Upper lobe of left lung (tissue), 6 donors: ENCODE measurements at places on chromosomes 2 and 18. TPM values are rescaled to one million over a fixed set of nuclear protein-coding genes. Genes with fewer than 3 reads are reported as not detected.

GRCh38 chr18:58338961-58339592, 289.8 kb downstream of the ALPK2 start:
- H3K27me3 ChIP-seq = no peaks in the 10 kb centered on the region
- no peak for DNase-seq
- H3K27ac ChIP-seq = no peak overlapping the region
- H3K4me1 ChIP-seq = no peaks in the 10 kb centered on the region
- peaks cover 5% of the 10 kb centered on the region for H3K36me3 ChIP-seq

DNA sequence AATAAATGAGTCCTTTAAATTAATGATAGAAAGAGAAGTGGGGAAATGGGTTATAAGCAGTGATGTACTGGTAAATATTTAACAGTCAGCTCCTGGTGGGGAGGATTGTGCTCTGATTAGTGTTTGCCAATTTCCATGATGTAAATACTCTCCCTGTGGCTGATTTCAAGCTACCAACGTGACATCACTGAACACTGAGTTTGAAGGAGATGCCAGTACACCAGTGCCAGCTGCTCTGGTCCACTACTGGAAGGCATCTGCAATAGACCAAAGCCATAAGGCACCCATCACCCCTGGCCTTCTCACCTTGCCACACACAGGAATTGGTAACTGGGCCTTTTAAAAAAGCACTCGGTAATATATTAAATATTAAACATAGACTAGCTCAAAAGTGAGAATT, 77.7 kb downstream of the TGOLN2 start:
- no peak overlapping the region for H3K4me3 ChIP-seq
- H3K27ac ChIP-seq = no peak overlapping the region
- H3K36me3 ChIP-seq = no peaks in the 10 kb centered on the region
- DNase-seq = no peak
- H3K4me1 ChIP-seq = peaks cover 34% of the 10 kb centered on the region
- H3K27me3 ChIP-seq = no peaks in the 10 kb centered on the region

Gene LDLRAD4
- 26.6 TPM for total RNA-seq

GRCh38 chr2:38719706-38720105, 31.5 kb downstream of the SRSF7 start:
- H3K36me3 ChIP-seq = no peaks in the 10 kb centered on the region
- no peak overlapping the region for H3K27ac ChIP-seq
- H3K27me3 ChIP-seq = no peaks in the 10 kb centered on the region
- peaks cover 9% of the 10 kb centered on the region for H3K4me1 ChIP-seq

GRCh38 chr2:70061317-70061716, 26.0 kb upstream of the PCBP1 start:
- H3K36me3 ChIP-seq = peaks cover 22% of the 10 kb centered on the region
- DNase-seq = no peak
- H3K4me3 ChIP-seq = no peak overlapping the region
- no peak overlapping the region for H3K27ac ChIP-seq

- DNase-seq = no peak
- H3K4me3 ChIP-seq = no peak overlapping the region
- no peaks in the 10 kb centered on the region for H3K4me1 ChIP-seq
- H3K27me3 ChIP-seq = no peaks in the 10 kb centered on the region
- no peak overlapping the region for H3K27ac ChIP-seq
Measured at GRCh38 chr2:238742066-238742465, 105.8 kb upstream of the TWIST2 start.

DNA sequence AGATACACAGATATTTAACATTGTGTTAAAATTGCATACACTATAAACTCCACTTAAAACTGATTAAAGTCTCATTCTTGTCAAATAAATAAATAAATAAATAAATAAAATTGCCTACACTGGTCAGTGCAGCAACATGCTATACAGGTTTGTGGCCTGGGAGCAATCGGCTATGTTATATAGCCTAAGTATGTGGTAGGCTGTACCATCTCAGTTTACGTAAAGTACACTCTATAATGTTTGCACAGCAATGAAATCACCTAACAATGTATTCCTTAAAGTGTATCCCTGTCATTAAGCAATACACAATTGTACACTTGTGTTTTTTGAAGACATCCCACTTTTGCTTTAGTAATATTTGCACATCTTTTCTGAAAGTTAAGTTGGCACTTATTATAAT, 337.7 kb upstream of the SETBP1 start:
- no peaks in the 10 kb centered on the region for H3K4me1 ChIP-seq
- DNase-seq = no peak
- no peak overlapping the region for H3K27ac ChIP-seq

Gene CYP20A1
- 27.2 TPM for total RNA-seq

GRCh38 chr2:105112345-105112744, 74.5 kb downstream of the MRPS9 start:
- H3K27me3 ChIP-seq = no peaks in the 10 kb centered on the region
- no peaks in the 10 kb centered on the region for H3K36me3 ChIP-seq
- no peaks in the 10 kb centered on the region for H3K4me1 ChIP-seq
- no peak overlapping the region for H3K4me3 ChIP-seq
- no peak for DNase-seq

GRCh38 chr2:23649819-23650218, 264.8 kb downstream of the KLHL29 start:
- no peak overlapping the region for H3K4me3 ChIP-seq
- no peaks in the 10 kb centered on the region for H3K27me3 ChIP-seq
- no peak for DNase-seq
- no peaks in the 10 kb centered on the region for H3K4me1 ChIP-seq
- H3K36me3 ChIP-seq = no peaks in the 10 kb centered on the region
- no peak overlapping the region for H3K27ac ChIP-seq

Gene IL36RN
- not detected for total RNA-seq

DNA sequence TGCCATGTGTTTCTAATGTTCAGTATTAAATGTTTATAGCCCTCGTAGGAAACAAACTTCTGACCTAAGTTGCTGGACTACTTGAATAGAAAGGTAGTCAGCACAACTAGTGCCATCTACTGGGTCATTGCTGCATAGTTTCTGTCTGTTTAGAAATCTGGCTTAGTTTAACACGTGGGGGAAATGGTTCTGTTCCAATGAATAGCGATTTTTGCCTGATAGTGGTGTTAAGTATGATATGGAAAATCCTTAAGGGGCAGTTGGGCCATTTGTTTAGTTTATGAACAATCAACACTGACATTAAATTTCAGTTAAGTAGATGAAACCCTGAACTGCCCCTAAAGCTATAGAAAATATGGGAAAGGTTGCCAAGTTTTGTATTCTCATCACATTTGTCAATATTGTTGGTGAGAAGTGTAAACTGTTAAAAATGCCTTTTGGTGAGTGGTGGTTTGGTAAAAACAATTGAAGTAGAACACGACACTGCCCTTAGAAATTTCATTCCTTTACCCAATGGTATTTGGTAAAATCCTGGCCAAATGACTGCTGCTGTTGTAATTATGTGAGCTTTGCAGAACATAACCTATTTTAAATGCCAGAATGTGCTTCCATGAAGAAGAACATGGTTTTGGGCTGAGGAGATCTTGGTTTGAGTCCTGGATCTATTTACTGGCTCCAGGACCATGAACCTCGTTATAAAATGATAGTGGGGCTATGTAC, 13.2 kb downstream of the NABP1 start:
- no peaks in the 10 kb centered on the region for H3K27me3 ChIP-seq
- peaks cover 32% of the 10 kb centered on the region for H3K4me1 ChIP-seq
- H3K4me3 ChIP-seq = no peak overlapping the region
- no peak overlapping the region for H3K27ac ChIP-seq
- H3K36me3 ChIP-seq = peaks cover 24% of the 10 kb centered on the region

DNA sequence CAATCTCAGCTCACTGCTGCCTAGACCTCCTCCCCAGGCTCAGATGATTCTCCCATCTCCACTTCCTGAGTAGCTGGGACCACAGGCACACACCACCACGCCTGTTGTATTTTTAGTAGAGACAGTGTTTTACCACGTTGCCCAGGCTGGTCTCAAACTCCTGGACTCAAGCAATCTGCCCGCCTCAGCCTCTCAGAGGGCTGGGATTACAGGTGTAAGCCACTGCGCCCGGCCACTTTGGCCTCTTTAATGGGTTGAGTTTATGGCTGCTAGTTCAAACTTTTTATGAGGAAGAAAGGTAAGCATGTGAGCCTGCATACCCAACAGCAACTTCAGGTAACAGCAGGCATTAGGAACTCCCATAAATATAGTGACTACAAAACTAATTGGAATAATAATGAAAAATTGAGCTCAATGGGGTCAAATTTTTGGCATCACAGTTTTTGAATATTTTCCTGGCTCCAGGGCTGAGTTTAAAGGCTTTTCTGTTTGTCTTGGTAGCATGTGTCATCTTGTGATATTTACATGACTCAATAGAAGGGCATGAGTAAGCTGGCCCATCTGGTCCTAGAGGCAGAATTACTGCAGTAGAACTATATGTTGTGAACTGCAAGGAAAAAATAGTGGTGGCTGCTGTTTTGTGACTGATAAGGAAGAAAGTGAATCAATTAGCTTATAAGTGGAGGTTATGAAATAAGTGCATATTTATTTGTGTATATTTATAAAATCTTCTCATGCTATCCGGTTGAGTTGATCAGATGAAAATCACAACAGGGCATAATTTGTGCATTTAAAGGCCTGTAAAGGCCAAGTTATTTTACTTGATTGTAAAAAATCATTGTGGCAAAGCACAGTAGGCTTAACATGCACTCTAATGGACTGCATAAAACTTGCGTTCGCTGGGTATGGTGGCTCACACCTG, 24.8 kb downstream of the GALM start:
- DNase-seq = no peak
- H3K36me3 ChIP-seq = no peaks in the 10 kb centered on the region
- H3K27ac ChIP-seq = no peak overlapping the region
- H3K4me3 ChIP-seq = no peak overlapping the region
- H3K27me3 ChIP-seq = no peaks in the 10 kb centered on the region

DNA sequence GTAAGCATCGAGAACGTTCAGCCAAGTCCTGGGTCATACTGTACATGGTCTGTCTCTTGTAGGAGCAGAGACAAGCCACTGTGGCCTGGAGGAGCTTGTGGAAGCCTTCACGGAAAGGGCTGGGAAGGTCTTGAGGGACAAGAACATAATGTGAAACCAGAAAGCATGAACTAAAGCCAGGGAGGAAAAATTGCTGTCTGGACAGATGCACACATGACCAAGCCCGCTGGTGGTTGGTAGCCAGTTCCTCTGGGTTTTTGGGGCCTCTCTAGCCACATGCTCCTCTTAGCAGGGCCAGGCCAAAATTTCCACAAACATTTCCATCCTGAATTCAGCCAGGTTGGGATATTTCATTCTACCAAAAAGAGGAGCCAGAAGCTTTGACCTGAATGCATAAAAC, 196.2 kb upstream of the SIX2 start:
- no peaks in the 10 kb centered on the region for H3K36me3 ChIP-seq
- no peak overlapping the region for H3K27ac ChIP-seq
- no peaks in the 10 kb centered on the region for H3K4me1 ChIP-seq
- no peak for DNase-seq
- H3K27me3 ChIP-seq = no peaks in the 10 kb centered on the region

Gene PLA2R1
- total RNA-seq = 11.0 TPM

DNA sequence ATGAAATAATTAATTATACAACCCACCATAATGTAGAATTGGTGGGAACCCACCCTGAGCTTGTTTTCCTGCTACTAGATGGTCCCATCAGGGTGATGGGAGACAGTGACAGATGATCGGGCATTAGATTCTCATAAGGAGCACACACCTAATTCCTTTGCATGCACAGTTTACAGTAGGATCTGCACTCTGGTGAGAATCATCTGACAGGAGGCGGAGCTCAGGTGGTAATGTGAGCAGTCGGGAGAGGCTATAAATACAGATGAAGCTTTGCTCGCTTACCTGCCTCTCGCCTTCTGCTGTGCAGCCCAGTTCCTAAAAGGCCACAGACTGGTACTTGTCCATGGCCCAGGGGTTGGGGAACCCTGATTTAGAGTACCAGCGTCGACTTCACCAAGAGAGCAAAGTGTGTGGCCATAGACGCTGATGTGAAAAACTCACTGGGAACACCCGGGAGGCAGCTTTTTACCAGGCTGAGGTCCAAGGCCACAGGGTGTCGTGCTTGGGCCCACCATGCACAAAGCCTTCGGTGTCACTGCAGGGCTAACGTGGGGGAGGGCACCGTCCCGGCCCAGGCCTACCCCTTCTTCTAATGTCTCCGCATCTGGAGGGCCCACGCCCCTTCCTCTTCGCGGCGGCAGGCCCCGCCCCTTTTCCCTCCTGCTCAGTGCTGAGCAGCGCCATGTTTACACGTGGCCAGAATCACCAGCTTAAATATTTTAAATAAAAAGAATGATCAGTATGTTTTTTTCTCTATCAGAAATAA, 296.8 kb upstream of the HDAC4 start:
- H3K4me3 ChIP-seq = no peak overlapping the region
- no peaks in the 10 kb centered on the region for H3K4me1 ChIP-seq
- peak; percentile 69 for DNase-seq
- H3K27ac ChIP-seq = no peak overlapping the region
- no peaks in the 10 kb centered on the region for H3K27me3 ChIP-seq
- no peaks in the 10 kb centered on the region for H3K36me3 ChIP-seq

DNA sequence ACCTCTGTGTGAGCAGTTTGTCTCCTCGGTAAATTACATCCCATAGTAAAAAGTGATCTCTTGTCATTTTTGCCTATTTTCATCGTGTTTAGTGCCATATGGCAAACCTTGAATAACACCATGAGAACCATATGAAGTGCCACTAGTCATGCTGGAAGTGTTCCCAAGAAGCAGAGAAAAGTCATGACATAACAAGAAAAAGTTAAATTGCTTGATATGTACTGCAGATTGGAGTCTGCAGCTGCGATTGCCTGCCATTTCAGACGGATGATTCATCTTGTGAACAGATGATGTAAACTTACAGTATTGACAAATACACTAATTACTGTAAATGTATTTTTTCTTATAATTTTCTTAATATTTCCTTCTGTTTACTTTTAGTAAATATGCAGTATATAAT, 846.7 kb downstream of the BCL11A start:
- no peak overlapping the region for H3K27ac ChIP-seq
- H3K4me1 ChIP-seq = no peaks in the 10 kb centered on the region
- no peak for DNase-seq
- H3K36me3 ChIP-seq = no peaks in the 10 kb centered on the region
- H3K4me3 ChIP-seq = no peak overlapping the region

DNA sequence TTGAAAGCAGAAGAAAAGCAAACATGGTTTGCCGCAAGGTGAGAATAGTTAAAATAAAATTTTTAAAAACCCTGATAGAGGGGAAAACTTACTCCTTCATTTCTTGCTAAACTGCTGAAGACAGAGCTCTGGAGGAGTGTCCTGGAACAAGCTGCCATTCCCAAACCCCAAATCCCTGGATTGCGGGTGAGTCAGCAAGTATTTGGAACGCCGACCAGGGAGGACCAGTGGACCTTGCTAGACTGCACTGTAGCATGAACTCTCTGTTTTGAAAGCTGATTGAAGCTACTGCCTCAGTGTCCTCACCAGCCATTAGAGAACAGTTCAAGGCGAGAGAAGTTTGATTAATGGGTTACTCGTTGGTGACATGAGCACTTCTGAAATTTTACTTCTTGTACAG, 99.4 kb upstream of the RASGRP3 start:
- H3K4me3 ChIP-seq = no peak overlapping the region
- no peaks in the 10 kb centered on the region for H3K36me3 ChIP-seq
- DNase-seq = no peak
- no peak overlapping the region for H3K27ac ChIP-seq

Gene RBBP8
- total RNA-seq = 29.8 TPM

Gene FAM117B
- 24.1 TPM for total RNA-seq
